ENCODE measurements at places on chromosomes 5 and 9.

DNA sequence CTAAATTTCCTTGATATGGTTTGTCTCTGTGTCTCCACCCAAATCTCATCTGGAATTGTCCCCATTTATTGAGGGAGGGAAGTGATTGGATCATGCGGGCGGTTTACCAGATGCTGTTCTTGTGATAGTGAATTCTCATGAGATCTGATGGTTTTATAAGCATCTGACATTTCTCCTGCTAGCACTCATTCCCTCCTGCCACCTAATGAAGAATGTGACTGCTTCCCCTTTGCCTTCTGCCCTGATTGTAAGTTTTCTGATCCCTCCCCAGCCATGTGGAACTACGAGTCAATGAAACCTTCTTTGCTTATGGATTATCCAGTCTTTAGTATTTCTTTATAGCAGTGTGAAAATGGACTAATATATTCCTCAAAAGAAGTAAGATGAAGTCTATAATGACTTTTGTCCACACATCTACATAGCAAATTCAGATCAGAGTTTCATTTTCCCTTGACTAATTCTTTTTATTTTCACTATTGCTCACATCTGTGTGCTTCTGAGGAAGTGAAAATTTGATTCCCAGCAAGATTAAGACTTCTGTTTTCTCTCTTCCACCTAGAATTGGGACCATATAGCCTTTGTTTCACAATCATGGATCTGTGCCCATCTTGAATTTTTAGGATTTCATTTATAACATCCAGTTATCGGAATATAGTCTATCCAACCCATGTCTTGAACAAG, 393.5 kb downstream of the DMAC1 start:
- no peaks in the 10 kb centered on the region for H3K27me3 ChIP-seq
- no peak for DNase-seq
- no peak overlapping the region for H3K4me3 ChIP-seq

DNA sequence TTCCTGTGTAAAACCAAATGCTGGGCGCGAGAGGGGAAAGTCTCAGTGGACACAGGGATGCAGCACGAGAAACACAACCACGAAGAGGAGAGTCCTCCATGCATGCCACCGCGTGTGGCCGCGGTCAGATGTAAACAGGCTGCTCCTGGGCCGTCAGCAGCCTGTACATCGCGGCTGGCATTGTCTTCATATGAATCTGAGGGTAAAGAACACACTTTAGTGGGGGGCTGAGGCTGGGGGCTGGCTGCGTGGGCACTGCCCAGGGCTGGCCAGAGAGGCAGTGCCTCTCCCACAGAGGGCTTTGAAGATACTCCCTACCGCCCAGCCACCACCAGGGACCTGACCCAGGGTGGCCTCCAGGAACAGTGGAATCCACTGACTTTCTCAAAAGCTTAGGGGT, 106.2 kb downstream of the ENTREP1 start:
- no peaks in the 10 kb centered on the region for H3K4me1 ChIP-seq
- no peak for DNase-seq
- no peak overlapping the region for H3K27ac ChIP-seq
- no peaks in the 10 kb centered on the region for H3K27me3 ChIP-seq

DNA sequence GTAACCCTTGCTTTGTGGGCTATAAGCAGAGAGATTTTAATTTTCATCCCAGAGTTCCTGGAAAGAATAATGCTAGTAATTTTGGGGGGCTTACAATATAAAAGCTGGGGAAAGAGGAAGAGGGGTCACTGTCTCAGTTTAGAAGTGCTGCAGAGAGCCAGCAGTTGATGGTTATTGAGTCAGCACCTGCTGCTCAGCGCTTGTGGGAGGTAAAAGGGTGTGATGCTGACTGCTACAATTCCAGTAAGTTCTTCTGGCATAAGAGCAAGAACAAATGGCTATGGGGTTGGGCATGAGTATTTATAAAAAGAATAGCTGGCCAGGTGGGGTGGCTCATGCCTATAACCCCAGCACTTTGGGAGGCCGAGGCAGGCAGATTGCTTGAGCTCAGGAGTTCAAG, 88.5 kb downstream of the MAST4 start:
- no peak for DNase-seq
- peak overlapping the region; percentile 3 for H3K27ac ChIP-seq
- no peaks in the 10 kb centered on the region for H3K4me1 ChIP-seq
- no peaks in the 10 kb centered on the region for H3K36me3 ChIP-seq
- H3K4me3 ChIP-seq, result no peak overlapping the region
- H3K27me3 ChIP-seq, result no peaks in the 10 kb centered on the region

- H3K36me3 ChIP-seq, result no peaks in the 10 kb centered on the region
- H3K27ac ChIP-seq, result no peak overlapping the region
- H3K27me3 ChIP-seq, result no peaks in the 10 kb centered on the region
- DNase-seq, result no peak
- no peaks in the 10 kb centered on the region for H3K4me1 ChIP-seq
Observed at GRCh38 chr5:169356181-169356580, 55.2 kb upstream of the SLIT3 start.

GRCh38 chr5:163894645-163895044, 389.2 kb downstream of the MAT2B start:
- H3K27ac ChIP-seq, result no peak overlapping the region
- no peaks in the 10 kb centered on the region for H3K4me1 ChIP-seq
- H3K4me3 ChIP-seq, result no peak overlapping the region
- no peaks in the 10 kb centered on the region for H3K36me3 ChIP-seq
- no peak for DNase-seq

DNA sequence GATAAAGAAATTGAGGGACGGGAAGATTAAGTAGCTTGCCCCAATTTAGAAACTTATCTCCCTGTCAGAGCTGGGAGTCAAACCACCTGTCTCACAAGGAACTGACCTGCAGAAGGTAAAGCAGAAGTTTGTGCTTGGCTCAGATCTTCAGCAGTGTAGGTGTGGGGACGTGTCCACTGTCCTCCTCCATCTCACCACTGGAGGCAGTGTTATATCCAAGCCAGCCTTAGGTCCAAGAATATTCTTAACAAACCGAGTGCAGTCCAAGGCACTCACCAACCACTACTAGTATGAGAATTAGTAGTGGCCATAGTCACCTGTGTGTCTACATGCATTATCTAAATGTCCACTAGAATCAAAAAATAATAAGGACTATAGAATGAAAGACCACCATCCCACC, 86.3 kb upstream of the IRX1 start:
- no peak for DNase-seq
- no peaks in the 10 kb centered on the region for H3K4me1 ChIP-seq
- H3K27me3 ChIP-seq, result no peaks in the 10 kb centered on the region
- H3K27ac ChIP-seq, result no peak overlapping the region
- H3K4me3 ChIP-seq, result no peak overlapping the region

- H3K4me3 ChIP-seq, result no peak overlapping the region
- H3K27me3 ChIP-seq, result no peaks in the 10 kb centered on the region
- DNase-seq, result no peak
Observed at GRCh38 chr9:71490810-71491209, 277.5 kb downstream of the CEMIP2 start.

DNA sequence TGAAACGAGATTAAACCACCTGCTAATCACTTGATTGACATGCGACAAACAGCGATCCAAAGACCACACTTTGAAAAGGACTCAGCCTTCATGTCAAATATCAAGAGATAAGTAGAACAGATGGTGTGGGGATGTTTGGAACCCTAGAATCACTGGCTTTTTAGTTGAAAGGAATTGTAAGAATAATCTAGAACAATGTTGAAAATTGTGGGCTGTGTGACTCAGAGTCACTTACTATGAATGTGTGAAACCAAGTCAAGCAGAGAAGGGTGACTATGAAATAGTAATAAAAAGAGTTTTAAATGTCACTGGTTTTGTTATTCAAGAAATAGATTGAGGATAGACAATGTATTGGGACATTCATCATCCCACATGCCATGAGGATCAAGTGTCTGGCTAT, 14.1 kb upstream of the C1QTNF3 start:
- no peaks in the 10 kb centered on the region for H3K36me3 ChIP-seq
- H3K27ac ChIP-seq, result no peak overlapping the region
- DNase-seq, result no peak
- H3K27me3 ChIP-seq, result no peaks in the 10 kb centered on the region
- no peak overlapping the region for H3K4me3 ChIP-seq

GRCh38 chr5:154278908-154279307, 88.4 kb downstream of the GALNT10 start:
- no peaks in the 10 kb centered on the region for H3K4me1 ChIP-seq
- H3K27ac ChIP-seq, result no peak overlapping the region

GRCh38 chr9:128105538-128106175, 21.9 kb downstream of the PTGES2 start:
- no peaks in the 10 kb centered on the region for H3K4me1 ChIP-seq
- H3K36me3 ChIP-seq, result peaks cover 55% of the 10 kb centered on the region
- no peak overlapping the region for H3K4me3 ChIP-seq
- H3K27ac ChIP-seq, result no peak overlapping the region

- H3K4me1 ChIP-seq, result no peaks in the 10 kb centered on the region
- no peaks in the 10 kb centered on the region for H3K27me3 ChIP-seq
- H3K27ac ChIP-seq, result no peak overlapping the region
Observed at GRCh38 chr5:171592736-171593135, 173.3 kb downstream of the FGF18 start.

- no peak overlapping the region for H3K4me3 ChIP-seq
- H3K27ac ChIP-seq, result no peak overlapping the region
- H3K36me3 ChIP-seq, result no peaks in the 10 kb centered on the region
- peaks cover 3% of the 10 kb centered on the region for H3K27me3 ChIP-seq
- no peaks in the 10 kb centered on the region for H3K4me1 ChIP-seq
- no peak for DNase-seq
Observed at GRCh38 chr5:36602704-36603321, 3.6 kb upstream of the SLC1A3 start.

- DNase-seq, result no peak
- H3K4me1 ChIP-seq, result no peaks in the 10 kb centered on the region
- no peak overlapping the region for H3K27ac ChIP-seq
- no peak overlapping the region for H3K4me3 ChIP-seq
Observed at GRCh38 chr5:527646-528628, 3.7 kb upstream of the SLC9A3 start.

- DNase-seq, result no peak
- peaks cover 39% of the 10 kb centered on the region for H3K36me3 ChIP-seq
- no peaks in the 10 kb centered on the region for H3K27me3 ChIP-seq
- no peak overlapping the region for H3K27ac ChIP-seq
- no peak overlapping the region for H3K4me3 ChIP-seq
Observed at GRCh38 chr9:100287186-100287585, 65.6 kb downstream of the TEX10 start.

DNA sequence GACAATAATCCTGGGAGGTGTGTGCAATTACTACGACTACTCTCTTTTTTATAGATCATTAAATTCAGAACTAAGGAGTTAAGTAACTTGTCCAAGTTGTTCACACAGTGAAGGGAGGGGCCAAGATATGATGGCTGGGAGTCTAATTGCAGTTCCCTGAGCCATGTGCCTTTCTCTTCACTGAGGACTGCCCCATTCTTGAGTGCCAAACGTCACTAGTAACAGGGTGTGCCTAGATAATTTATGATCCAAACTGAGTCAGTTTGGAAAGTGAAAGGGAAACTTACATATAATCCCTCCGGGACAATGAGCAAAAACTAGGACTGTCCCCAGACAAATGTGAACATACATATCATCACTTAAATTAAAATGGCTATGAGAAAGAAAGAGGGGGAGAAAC, 20.2 kb downstream of the IL7R start:
- no peak overlapping the region for H3K27ac ChIP-seq
- no peak overlapping the region for H3K4me3 ChIP-seq
- H3K36me3 ChIP-seq, result peaks cover 6% of the 10 kb centered on the region
- H3K27me3 ChIP-seq, result no peaks in the 10 kb centered on the region
- no peaks in the 10 kb centered on the region for H3K4me1 ChIP-seq

GRCh38 chr9:34611251-34611810, 566 bp downstream of the RPP25L start:
- peak; percentile 41 for DNase-seq
- peak overlapping the region; percentile 91 for H3K27ac ChIP-seq
- H3K27me3 ChIP-seq, result no peaks in the 10 kb centered on the region
- peaks cover 14% of the 10 kb centered on the region for H3K36me3 ChIP-seq

DNA sequence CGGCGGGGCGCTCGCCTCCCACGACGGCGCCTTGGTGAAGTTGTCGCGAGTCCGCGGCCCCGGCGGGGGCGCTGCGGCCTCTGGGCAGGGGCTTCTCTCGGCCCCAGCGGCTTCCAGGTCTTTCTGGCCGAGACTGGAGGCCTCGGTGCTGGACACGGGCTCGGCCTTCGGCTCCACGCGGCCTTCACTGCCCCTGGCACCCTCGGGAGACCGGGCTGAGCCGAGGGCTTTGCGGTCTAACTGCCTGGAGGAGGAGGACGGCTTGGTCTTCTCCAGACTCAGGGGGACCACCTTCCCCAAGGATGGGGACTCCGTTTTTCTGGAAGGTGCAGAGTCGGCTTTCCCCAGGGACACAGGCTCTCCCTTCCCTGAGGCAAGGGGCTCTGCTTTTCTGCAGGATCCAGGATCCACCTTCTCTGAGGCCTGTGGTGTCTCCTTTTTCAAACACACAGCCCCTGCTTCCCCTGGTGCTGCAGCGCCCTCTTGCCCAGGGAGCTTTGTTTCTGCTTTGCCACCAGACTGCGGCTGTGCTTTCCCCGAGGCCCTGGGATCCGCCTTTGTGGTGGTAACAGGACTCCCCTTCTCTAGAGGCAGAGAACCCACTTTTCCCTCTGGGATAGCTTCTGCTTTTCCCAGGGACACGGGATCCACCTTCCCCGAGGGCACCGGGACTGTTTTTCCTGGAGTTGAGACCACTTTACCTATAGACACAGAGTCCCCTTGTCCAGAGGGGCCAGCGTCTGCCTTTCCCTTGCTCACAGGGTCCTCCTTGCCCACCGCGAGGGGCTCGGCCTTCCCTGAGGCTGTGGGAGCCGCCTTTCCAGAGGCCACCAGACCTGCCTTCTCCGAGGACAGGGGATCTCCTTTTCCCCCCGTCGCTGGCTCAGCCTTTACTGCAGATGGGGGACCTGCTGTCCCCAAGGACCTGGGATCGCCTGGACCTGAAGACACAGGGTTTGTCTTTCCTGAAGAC, 12.3 kb downstream of the GPRIN1 start:
- no peak overlapping the region for H3K27ac ChIP-seq
- no peaks in the 10 kb centered on the region for H3K4me1 ChIP-seq
- no peak for DNase-seq
- no peaks in the 10 kb centered on the region for H3K36me3 ChIP-seq
- H3K27me3 ChIP-seq, result no peaks in the 10 kb centered on the region

DNA sequence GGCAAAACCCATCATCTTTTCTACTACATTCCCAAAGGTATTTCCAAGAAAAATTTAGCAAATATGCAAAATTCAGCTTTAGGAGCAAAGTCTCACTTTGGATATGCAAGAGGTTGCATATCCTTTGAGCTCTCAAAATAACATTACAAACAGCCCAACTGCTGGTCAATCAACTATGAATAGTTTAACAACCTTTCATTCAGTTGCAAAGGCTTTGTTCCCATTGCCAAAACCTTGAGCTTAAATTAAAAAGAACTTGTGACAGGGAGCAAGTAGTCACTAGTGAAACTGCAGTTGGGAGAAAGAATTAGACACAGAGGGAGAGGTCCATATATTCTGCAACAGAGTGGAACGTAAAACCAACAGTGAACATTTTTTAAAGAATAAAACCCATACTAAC, 8.8 kb downstream of the ZNF608 start:
- H3K27ac ChIP-seq, result no peak overlapping the region

DNA sequence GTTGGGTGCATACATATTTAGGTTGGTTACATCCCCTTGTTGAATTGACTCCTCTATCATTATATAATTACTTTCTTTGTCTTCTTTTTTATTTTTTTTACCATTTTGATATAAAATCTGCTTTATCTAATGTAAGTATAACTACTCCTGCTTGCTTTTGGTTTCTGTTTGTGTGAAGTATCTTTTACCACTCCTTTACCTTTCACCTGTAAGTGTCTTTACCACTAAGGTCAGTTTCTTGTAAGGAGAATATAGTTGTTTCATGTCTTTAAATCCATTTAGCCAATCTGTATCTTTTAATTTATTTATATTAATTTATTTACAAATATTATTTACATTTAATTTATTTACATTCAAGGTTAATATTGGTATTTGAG, 33.0 kb downstream of the INSL4 start:
- H3K27me3 ChIP-seq, result no peaks in the 10 kb centered on the region
- DNase-seq, result no peak
- H3K36me3 ChIP-seq, result no peaks in the 10 kb centered on the region
- H3K4me1 ChIP-seq, result no peaks in the 10 kb centered on the region
- no peak overlapping the region for H3K4me3 ChIP-seq

Data from lung (tissue), 17 donors.